ENCODE measurements at places on chromosomes 7 and 10.

GRCh38 chr10:93468461-93469213 is 13.5 kb downstream of the MYOF start:
- no peak overlapping the region for H3K27ac ChIP-seq
- H3K4me1 ChIP-seq = peaks cover 2% of the 10 kb centered on the region
- DNase-seq = no peak
- peaks cover 2% of the 10 kb centered on the region for H3K27me3 ChIP-seq
- H3K4me3 ChIP-seq = no peak overlapping the region
- no peaks in the 10 kb centered on the region for H3K36me3 ChIP-seq

DNA sequence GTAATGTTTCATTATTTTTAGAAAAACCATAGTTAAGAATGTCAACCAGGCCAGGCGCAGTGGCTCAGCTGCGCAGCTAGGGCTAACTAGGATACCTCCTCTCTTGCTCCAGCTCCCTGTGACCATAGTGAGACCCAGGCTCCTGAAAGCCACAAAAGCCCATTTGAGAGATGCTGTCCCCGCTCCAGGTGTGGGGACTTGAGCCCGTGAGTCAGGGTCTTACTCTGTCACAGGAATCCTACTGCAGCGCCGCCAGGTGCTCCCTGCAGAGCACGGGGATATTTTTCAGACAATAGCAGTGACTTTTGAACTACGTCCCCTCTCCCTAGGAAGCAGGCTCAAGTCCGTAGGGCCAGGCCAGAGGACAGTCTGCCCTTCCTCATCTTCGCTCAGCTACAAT is 75.6 kb upstream of the NRBF2 start:
- peaks cover 3% of the 10 kb centered on the region for H3K4me1 ChIP-seq
- H3K27ac ChIP-seq = no peak overlapping the region
- DNase-seq = no peak

DNA sequence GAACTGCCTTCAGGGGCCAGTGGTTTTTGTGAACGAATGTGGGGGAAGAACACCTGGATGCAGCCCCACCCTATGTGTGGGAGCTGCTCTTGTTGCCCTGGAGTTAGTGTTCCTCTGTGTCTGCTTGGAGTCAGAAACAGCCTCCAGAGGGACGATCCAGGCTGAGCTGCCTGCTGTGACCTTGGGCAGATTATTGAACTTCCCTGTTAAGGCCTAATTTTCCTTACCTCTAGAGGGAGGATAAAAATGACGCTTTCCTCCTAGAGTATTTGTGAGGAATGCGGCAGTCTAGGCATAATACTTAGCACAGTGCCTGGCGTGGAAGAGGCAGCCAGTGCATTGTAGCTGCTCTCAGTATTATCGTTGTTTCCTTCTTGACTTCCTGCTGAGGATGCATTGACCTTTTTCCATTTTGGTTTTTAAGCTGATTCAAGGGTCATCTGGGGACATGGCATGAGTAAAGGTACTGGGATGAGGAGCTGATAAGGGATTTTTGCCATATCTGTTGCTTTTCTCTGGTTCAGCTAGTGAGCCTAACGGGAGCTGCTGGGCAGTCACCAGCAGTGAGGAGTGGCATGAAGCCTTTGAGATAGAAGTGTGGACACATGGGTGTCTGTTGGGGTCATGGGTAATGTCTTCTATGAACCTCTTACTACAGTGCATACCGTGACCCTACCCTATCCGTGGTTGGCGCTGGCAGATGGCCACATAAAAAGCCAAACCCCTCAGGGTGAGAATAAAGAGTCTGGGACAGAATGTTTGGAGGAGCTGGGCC is 6.4 kb downstream of the ZFYVE27 start:
- H3K36me3 ChIP-seq = peaks cover 37% of the 10 kb centered on the region
- peaks cover 5% of the 10 kb centered on the region for H3K27me3 ChIP-seq
- DNase-seq = no peak
- peaks cover 6% of the 10 kb centered on the region for H3K4me1 ChIP-seq

- H3K4me1 ChIP-seq = no peaks in the 10 kb centered on the region
- no peak overlapping the region for H3K4me3 ChIP-seq
- no peak for DNase-seq
- peaks cover 1% of the 10 kb centered on the region for H3K27me3 ChIP-seq
- no peak overlapping the region for H3K27ac ChIP-seq
- no peaks in the 10 kb centered on the region for H3K36me3 ChIP-seq
These were observed 117.3 kb downstream of the SEMA3A start for GRCh38 chr7:84077336-84077735.

- no peak overlapping the region for H3K4me3 ChIP-seq
- H3K27me3 ChIP-seq = no peaks in the 10 kb centered on the region
- H3K36me3 ChIP-seq = peaks cover under 1% of the 10 kb centered on the region
- H3K27ac ChIP-seq = no peak overlapping the region
These were observed 4.6 kb downstream of the WIPF3 start for GRCh38 chr7:29810813-29811482.
